LHCN-M2 (cell line): ENCODE measurements at places on chromosomes 3 and 15. TPM values are rescaled to one million over a fixed set of nuclear protein-coding genes. Genes with fewer than 3 reads are reported as not detected.

The DNAH12 gene
- total RNA-seq, result 0.77 and 1.6 TPM in 2 replicates

The CLEC3B gene
- total RNA-seq, result 0.38 and 0.40 TPM in 2 replicates

The SCG5 gene
- total RNA-seq, result 1.2 and 2.8 TPM in 2 replicates

The SUMF1 gene
- total RNA-seq, result 78.2 and 81.4 TPM in 2 replicates

The C3orf52 gene
- 6.2 and 6.7 TPM in 2 replicates for total RNA-seq

The CTXN2 gene
- total RNA-seq, result not detected in 2 replicates

The NMD3 gene
- 43.2 and 53.2 TPM in 2 replicates for total RNA-seq

The MBNL1 gene
- 124 and 149 TPM in 2 replicates for total RNA-seq

The MCF2L2 gene
- total RNA-seq, result 0.13 and 0.23 TPM in 2 replicates

The ECE2 gene
- not detected in 2 replicates for total RNA-seq

The EFHB gene
- 0.13 and 0.34 TPM in 2 replicates for total RNA-seq

The CAPN3 gene
- 0.17 and 0.77 TPM in 2 replicates for total RNA-seq

The TICRR gene
- total RNA-seq, result 8.0 and 9.9 TPM in 2 replicates

The ARID3B gene
- 0.77 and 1.2 TPM in 2 replicates for total RNA-seq

The FOXB1 gene
- not detected in 2 replicates for total RNA-seq

The ANKRD63 gene
- not detected in 2 replicates for total RNA-seq

- DNase-seq, result peak; percentile 93
These were observed 13.5 kb upstream of the ZFYVE19 start for GRCh38 chr15:40793216-40793989.

DNA sequence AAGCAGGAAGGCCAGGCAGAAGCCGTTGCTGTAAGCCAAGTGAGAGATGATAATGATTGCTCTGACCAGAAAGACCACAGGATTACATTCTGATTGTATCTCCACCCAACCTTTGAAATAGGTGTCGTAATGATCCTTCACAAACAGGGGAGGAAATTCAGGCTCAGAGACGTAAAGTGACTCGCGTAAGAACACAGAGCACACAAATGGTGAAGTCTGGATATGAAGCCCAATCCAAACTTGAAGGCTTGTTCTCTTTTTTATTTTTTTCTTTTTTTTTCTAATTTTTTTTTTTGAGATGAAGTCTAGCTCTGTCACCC lies 25.3 kb upstream of the PIAS1 start:
- DNase-seq, result no peak

DNA sequence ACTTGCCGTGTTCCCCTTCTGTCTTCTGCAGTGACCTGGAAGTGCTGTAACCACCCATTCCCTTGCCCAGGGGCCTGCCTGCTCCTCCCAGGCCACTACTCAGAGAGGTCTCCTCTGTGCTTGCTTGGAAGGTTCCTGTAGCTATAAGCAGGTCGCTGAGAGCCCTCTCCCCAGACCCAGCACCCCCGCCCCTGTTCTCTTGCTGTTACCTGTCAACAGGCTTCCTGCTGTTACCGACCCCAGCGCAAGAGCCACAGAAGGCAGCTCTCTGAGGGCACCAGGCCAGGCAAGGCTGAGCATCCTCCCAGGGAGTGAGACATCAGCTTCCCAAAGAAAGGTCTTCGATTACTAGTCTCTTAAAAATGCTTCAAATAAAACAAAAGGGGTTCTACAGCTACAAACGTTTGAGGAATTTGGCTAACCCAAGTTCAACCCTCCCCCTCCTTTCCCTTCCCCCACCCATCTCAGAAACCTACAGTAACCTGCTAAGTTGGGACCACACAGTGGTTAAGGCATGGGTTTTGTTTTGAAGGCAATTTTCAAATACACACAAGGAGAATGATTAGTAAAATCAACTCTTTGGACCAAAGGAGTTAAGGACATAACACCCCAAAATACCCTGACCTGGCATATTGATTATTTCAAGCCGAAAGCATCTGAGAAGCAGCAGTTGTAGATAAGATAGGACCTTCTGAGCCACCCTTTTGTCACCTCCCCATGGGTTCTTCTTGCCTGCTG lies 74.9 kb upstream of the MFGE8 start:
- DNase-seq, result no peak

DNA sequence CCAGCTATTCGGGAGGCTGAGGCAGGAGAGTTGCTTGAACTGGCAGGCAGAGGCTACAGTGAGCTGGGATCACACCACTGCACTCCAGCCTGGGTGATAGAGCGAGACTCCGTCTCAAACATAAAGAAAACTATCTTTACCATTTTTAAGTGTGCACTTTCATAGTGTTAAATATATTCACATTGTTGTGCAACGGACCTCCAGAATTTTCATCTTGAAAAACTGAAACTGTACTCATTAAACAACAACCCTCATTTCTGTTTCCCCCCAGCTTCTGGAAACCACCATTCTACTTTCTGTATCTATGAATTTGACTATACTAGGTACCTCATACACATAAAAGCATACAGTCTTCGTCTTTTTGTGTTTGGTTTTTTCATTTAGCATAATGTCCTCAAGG lies 375.1 kb downstream of the SHQ1 start:
- DNase-seq, result no peak

DNA sequence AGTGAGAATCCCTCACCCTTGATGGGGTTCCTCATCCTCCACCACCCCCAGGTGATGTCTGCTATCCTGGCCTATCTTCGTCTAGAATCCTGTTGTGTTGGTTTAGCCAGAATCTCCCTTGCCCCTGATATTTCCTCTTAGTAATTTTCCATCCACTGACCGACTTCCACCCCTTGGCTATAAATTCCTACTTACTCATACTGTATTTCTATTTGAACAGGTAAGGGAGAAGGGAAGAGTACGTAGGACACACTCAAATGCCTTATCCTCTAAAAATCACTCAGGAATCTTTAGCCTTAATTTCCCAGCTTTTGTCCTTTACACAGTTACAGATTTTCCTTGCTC lies 678 bp upstream of the TFG start:
- no peak for DNase-seq

GRCh38 chr15:96720656-96721055 lies 390.2 kb downstream of the NR2F2 start:
- no peak for DNase-seq

DNA sequence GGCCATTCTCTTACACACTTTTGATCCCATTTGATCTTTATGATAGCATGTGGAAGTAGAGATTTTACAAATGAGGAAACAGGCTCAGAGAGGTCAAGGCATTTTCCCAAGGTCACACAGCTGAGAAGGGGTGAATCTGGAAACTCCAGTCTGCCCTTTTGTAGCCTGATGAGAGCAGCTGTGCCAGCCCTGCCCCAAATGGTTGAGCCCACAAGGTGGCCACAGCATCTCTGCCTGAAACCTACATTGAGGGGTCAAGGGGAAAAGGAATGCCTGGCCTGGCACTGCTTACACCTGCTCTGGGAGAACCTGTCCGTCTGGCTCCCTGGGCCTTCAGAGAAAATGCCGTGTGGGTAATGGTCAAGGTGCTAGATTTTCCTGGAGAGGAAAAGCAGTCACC lies 200.2 kb upstream of the LINGO1 start:
- DNase-seq, result no peak

DNA sequence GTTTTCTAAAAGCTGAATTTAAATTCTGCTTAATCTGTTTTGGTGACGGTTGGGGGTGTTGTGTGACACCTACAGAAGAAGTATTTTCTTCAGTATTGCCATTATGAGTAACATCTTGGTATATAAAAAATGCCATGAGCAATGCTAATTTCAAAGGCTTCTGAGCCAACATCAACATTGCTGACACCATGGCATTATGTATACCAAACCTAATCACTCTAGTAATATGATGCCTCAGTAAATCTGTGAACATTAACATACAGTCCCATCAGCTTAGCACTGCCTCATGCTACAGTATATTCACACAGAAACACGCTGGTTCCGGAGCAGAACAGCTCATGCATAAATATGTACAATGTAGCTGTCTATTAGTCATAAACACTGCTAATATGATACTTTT lies 75.8 kb downstream of the ZPLD1 start:
- DNase-seq, result peak; percentile 41

GRCh38 chr3:133264920-133265319 lies 134.9 kb upstream of the BFSP2 start:
- DNase-seq, result no peak

DNA sequence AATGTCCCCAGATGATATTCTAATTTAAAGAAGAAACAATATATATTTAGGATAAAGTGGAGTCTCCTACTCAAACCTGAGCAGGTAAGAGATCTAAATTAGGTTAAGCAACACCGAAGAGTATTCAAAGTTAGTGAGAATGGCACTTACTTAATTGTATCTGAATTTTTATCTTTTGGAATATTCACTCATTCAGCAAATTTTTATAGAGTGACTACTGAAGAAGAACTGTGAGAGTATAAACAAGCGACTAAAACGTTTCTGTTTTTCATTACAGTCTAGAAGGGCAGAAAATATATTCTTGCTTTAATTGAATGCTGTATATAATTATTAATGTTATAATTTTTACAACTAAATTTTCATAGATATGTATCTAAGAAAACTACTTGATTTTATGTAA lies 567.7 kb upstream of the TBL1XR1 start:
- DNase-seq, result no peak

DNA sequence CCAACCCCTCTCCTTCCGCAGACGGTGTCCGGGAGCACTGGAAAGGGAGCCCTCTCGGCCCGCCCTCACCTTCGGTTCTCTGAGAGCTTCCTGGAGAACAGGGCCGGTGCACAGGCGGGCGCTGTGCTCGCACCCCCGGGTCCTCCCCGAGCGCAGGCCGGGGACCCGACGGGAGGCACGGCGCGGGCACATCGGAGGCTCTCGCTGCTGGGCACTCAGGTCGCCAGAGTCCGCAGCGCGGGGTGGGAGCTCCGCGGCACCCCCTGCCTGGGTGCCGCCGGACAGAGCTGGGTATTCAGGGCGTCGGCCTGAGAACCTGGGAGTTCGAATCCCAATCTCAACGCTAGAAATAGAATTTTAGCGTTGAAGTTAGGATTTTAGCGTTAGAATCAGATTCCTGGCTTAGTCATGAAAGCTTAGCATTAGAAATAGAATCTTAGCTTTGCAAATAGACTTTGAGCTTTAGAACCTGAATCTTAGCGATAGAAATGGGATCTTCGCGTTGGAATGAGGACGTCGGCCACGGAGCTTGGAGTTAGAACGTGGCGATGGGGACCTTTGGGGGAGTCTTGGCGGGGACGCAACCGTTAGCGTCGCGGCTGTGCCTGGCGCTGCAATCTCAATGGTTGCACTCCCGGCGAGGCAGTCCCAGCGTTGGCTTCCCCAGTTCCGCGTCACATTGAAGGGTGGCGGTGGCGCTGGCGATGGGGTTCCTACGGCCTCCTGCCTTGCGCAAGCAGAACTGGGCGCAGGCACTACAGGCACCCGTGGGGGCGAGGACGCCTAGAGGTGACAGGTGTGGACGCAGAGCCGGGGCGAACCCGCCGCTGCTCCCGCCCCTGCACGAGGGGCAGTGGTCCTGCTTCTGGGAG lies 549 bp downstream of the TRH start:
- DNase-seq, result no peak

DNA sequence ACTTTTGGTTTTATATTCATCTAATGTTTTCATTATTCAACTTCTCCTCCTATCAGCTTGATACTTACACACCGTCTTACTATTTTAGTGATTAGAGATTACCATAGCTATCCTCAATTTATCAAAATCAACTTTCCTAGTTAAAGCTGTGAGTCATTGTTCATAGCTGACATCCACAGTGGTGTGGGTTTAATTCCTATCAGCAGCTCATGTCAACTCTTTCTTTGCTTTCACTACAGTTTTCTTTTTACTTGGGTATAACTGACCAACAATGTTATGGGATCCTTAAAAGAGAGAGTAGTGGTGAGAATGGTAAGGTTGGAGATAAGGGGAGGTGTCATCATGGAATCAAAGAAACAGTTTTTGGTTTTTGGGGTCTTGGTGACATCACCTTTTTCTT lies 112.7 kb downstream of the NFKBIZ start:
- DNase-seq, result no peak

- DNase-seq, result no peak
These were observed 375 bp downstream of the CLCN2 start for GRCh38 chr3:184360929-184361531.

GRCh38 chr15:53462651-53463050 lies 296.8 kb downstream of the WDR72 start:
- DNase-seq, result no peak

DNA sequence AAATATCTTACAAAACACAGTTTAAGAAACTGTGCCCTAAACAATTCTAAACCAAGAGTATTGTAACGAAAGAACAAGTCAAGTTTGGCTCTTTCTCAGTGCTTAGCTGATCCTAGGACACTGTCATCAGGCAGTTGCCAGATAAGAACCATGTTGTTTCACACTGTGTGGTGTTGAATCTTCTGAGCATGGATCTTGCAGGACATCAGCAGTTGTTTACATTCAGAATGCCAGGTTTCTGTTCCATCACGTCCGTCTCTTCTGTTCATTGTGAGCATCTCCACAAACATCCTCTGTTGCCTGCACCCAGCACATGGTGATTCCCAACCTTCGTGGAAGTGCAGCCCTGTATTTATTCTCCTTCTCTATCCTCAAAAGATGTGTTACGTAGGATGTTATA lies 67.9 kb downstream of the DCUN1D1 start:
- DNase-seq, result no peak

GRCh38 chr15:69125236-69125635 lies 35.2 kb upstream of the GLCE start:
- no peak for DNase-seq

- no peak for DNase-seq
These were observed 37.7 kb upstream of the CCR2 start for GRCh38 chr3:46316206-46316605.

GRCh38 chr3:87145553-87145952 lies 81.6 kb upstream of the CHMP2B start:
- DNase-seq, result peak; percentile 32

GRCh38 chr3:128383316-128384235 lies 83.1 kb downstream of the DNAJB8 start:
- DNase-seq, result peak; percentile 56

GRCh38 chr15:50593761-50594160 lies 47.3 kb upstream of the USP50 start:
- DNase-seq, result no peak

GRCh38 chr15:80662129-80662528 lies 33.0 kb upstream of the ABHD17C start:
- no peak for DNase-seq

GRCh38 chr3:138862531-138862923 lies 27.8 kb upstream of the PIK3CB start:
- no peak for DNase-seq

DNA sequence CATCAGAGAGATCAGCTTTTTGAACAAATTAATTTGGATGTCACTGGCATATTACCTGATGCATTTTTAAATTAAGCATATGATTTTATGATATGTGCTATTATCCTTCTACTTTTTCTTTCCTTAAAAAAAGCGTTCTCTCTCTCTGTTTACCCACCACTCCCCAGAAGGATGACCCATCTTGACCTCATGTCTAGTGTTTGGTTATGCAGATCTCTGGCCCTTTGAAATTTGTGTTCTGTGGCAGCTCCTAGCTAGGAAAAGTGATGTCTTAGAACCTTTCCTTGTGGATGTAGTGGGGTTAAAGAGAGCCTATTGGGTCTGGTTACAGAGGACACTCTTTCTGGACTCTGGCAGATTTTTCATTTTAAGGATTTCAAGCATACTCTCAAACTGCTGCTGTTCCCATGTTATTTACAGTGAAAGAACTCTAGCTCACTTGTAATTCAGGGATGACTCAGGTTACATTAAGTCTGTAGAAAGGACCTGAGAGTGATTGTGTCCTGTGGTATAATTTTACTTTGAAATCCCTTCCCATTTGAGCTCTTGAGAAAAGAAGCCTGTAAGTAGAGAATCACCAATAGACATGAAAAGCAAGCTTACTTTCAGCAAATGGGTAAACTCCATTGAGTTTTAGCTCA lies 23.8 kb downstream of the ARHGEF26 start:
- DNase-seq, result peak; percentile 5

GRCh38 chr3:133301194-133301593 lies 98.7 kb upstream of the BFSP2 start:
- peak; percentile 79 for DNase-seq
